ENCODE measurements at places on chromosomes 12 and 14.

DNA sequence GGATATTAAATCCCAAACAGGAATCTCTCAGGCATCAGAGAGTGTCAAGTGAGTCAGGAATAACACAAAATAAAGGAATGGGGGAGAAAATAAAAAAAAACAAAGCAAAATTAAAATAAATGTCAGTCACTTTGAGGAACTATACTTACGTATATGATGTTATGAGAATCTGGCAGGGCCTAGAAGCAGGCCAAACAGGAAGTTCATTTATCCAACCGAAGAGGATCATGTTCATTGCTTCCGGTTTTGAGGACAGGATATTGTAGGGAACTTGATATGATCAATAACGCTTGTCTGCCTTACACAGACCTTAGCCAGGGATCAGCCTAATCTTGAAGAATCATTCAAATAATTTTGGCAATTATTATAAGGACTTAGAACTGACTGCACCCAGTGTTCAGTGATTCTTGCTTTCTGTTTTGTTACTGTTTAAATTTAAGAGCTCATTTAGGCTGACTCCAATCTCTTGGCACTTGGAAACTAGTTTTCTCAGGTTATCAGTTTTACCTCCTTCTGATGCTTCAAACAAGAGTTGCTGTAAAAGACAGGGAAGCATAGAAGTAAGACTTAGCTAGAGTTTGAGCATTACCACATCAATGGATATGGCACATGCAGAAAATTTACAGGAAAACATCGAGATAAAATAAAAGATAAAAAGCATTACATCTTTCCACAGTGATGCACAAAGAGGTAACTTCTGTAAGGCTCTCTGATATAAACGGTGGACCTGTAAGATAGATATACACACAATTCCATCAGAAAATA, 53.4 kb downstream of the ZFC3H1 start:
- no peak for DNase-seq

- peak; percentile 54 for DNase-seq
Measured at GRCh38 chr12:114662512-114663177, 21.3 kb downstream of the TBX3 start.

DNA sequence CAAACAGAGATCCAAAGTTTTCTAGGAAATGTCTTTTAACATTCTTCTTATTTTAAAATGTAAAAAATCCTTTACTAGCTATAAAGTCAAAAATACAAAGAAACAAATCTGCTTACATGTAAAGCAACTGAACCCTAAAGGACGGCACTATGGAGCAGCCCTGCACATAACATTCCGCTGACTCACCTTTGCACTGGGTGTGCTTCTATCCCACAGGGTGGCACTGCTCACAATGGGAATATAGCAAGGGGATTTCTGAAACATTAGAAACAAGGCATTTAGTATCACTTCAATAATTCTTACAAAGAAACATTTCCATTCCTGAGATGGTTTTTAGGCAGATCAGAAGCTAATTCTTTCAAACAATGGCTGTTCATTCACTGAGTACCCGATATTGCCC, 94.3 kb downstream of the C12orf42 start:
- DNase-seq, result no peak

DNA sequence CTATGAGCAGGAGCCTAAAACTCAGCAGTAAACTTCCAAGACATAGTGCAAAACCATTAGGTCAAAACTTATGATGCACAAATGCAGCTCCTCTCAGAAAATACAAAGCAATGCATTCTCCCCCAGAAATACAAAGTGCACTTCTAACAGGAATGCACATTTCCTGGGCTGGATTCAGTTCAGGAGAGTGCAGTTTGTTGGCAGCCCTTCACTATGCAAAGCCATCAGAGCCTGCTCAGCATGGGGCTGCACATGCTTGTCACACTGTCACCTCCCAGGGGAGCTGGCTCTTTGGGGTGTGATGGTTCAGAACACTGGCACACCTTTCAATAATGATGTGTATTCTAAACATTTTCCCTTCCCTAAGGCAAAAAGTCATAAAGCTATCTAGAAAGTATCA, 110.4 kb downstream of the KCNK10 start:
- DNase-seq, result no peak

- no peak for DNase-seq
Measured at GRCh38 chr12:47714826-47715386, 9.1 kb upstream of the RPAP3 start.

DNA sequence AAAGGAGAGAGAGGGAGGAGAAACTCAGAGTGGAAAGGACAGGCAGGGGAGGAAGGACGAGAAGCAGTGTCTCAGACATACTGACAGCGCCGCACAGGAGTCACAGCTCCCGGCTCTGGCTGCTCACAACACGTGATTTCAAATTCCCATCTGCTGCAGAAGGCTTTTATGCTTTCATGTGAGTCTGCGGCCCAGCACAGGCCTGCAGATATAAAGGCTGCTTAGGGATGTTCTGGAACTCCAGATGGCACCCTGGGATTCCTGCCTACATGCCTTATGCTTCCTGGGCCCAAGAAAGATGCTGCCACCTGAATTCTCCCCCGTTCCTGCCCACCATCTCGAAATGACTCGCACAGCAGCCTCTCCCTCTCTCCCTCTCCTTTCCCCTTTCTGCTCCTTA, 89.6 kb downstream of the NUAK1 start:
- DNase-seq, result no peak

GRCh38 chr12:122245553-122245952, 19.7 kb upstream of the DIABLO start:
- DNase-seq, result no peak

Measured in T-cell (primary cell).